ENCODE measurements at places on chromosomes 5 and 9. TPM values are rescaled to one million over a fixed set of nuclear protein-coding genes. Genes with fewer than 3 reads are reported as not detected.

DNA sequence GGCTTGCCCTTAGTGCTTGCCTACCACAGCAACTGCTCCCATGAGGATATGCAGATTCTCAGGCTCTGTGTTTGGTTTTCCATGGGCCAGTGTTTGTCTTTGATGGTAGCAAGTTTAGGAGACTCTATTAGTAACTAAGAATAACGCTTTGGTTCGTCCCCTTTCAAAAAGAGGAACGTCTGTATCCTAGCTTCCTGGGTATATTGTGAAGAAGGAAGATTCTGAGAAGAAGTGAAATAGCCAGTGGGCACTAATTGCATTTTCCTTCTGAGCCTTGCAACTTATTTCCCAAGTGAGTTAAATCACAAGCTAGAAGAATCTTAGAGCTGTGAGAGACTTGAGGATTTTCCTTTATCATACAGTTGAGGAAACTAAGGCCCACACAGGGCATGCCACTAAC, 376.8 kb downstream of the PIK3R1 start:
- H3K4me1 ChIP-seq, result no peaks in the 10 kb centered on the region
- H3K4me3 ChIP-seq, result no peak overlapping the region
- no peaks in the 10 kb centered on the region for H3K36me3 ChIP-seq
- DNase-seq, result no peak
- H3K27ac ChIP-seq, result no peak overlapping the region

DNA sequence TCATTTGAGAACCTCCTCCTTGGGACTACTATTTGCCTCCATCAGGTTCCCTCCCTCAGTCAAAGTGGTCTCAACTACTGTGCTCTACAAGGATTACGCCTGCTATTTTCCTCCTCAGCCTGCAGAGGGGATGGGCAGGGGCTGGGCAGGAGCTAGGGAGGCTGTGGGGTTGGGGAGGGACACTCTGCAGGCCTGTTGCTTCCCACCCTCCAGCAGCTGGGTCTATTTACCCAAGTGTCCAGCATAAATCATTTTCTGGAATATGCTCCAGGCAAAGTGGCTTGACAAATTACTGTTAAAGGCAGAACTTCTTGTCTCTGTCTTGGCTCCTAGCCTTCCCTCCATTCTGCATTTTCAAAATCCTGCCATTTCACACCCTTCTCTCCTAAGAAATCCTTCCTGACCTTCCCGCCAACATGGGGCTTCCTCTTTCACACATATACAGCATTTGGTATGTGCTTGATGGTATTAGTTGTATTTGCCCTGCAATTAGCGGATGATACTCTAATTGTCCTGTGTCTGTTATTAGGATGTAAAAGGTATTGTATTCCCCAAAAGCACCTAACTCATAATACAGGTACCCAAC, 106.7 kb downstream of the EFNA5 start:
- H3K4me3 ChIP-seq, result no peak overlapping the region
- DNase-seq, result no peak
- no peaks in the 10 kb centered on the region for H3K27me3 ChIP-seq
- no peaks in the 10 kb centered on the region for H3K36me3 ChIP-seq
- no peak overlapping the region for H3K27ac ChIP-seq

GRCh38 chr5:145946112-145946861, 9.9 kb downstream of the SH3RF2 start:
- H3K4me1 ChIP-seq, result peaks cover 12% of the 10 kb centered on the region
- no peak overlapping the region for H3K4me3 ChIP-seq
- H3K27me3 ChIP-seq, result no peaks in the 10 kb centered on the region
- H3K27ac ChIP-seq, result no peak overlapping the region
- DNase-seq, result no peak

PTGDS gene
- 77.9 TPM for total RNA-seq

SPATA31D4 gene
- not detected for total RNA-seq

DNA sequence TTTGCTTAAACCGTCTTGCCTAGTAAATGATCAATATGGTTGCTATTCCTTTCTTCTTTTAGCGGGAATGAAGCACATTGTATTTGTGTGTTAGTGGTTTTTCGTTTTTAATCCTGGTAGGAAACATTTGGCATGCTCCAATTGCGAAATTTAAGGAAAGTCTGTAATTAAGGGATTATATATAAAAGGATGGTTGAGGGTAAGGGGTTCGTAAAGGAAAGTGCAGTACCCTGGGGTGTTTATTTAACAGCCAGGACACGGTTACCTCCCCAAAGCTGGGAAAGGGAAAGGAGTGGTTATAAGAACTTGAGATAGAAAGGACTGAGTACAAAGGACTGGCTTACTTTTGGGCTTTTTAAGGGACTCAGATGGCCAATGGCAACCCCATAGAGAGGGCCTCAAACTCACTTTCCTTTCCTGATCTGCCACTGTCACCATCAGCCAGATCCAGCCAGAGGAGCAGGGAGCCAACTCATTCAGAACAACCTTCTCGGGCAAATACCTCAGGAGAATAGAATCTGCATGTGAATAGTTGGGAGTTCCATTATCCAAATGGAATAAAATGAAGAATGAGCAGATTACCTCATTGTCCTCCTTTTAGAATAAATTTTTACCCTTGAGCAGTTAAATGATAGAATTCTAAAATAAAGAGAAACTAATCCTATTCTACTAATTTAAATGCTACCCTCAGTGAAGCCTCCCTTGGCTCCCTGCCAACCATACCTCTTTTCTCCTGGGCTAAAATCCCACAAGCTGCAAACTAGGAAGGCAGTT, 117.7 kb downstream of the SNCAIP start:
- DNase-seq, result no peak
- no peak overlapping the region for H3K27ac ChIP-seq
- no peaks in the 10 kb centered on the region for H3K27me3 ChIP-seq
- H3K4me1 ChIP-seq, result no peaks in the 10 kb centered on the region
- H3K4me3 ChIP-seq, result no peak overlapping the region

GRCh38 chr5:52895075-52895474, 94.1 kb upstream of the ITGA2 start:
- H3K36me3 ChIP-seq, result peaks cover 24% of the 10 kb centered on the region
- no peak overlapping the region for H3K4me3 ChIP-seq
- no peak for DNase-seq
- peaks cover 53% of the 10 kb centered on the region for H3K4me1 ChIP-seq
- H3K27me3 ChIP-seq, result no peaks in the 10 kb centered on the region

- H3K27ac ChIP-seq, result peak overlapping the region; percentile 85
- peaks cover 17% of the 10 kb centered on the region for H3K4me1 ChIP-seq
- H3K36me3 ChIP-seq, result peaks cover 16% of the 10 kb centered on the region
Measured at GRCh38 chr9:111662576-111663300, 1.3 kb downstream of the GNG10 start.

DNA sequence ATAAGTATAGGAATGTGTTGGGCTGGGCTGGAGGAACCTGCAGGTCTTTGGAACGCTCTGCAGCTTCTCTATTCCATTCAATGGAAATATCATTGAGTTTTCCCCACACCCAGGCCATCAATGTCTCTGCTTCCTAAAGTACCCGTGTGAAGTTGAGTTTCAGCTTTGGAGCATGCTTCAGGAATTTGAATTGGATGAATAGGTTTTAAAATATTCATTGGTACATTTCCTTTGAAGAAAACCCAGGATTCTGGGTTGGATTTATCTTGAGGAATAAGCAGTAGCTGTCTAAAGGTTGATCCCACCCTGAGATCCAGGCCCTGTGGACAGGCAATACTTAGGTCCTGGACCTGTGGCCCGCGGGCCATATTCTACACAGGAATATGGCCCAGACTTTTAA, 37.3 kb downstream of the INSYN2B start:
- peaks cover 6% of the 10 kb centered on the region for H3K4me1 ChIP-seq
- DNase-seq, result no peak
- H3K27ac ChIP-seq, result no peak overlapping the region

GRCh38 chr9:107465467-107466451, 23.8 kb downstream of the KLF4 start:
- no peaks in the 10 kb centered on the region for H3K36me3 ChIP-seq
- peak overlapping the region; percentile 50 for H3K27ac ChIP-seq
- peak overlapping the region; percentile 63 for H3K4me3 ChIP-seq
- peaks cover 16% of the 10 kb centered on the region for H3K4me1 ChIP-seq

CRAT gene
- total RNA-seq, result 80.7 TPM

OR1J2 gene
- not detected for total RNA-seq

DNA sequence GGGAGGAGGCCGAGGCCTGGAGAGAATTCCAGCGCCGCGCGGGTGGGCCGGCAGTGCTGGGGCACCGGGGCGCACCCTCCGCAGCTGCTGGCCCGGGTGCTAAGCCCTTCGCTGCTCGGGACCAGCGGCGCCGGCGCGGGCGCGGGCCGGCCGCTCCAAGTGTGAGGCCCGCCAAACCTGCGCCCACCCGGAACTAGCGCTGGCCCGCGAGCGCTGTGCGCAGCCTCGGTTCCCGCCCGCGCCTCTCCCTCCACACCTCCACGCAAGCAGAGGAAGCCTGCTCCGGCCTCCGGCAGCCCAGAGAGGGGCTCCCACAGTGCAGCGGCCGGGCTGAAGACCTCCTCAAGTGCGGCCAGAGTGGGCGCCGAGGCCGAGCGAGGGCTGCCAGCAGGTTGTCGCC, 7.7 kb upstream of the SRFBP1 start:
- no peak overlapping the region for H3K4me3 ChIP-seq
- DNase-seq, result no peak
- no peaks in the 10 kb centered on the region for H3K4me1 ChIP-seq
- H3K36me3 ChIP-seq, result no peaks in the 10 kb centered on the region
- no peaks in the 10 kb centered on the region for H3K27me3 ChIP-seq

DNA sequence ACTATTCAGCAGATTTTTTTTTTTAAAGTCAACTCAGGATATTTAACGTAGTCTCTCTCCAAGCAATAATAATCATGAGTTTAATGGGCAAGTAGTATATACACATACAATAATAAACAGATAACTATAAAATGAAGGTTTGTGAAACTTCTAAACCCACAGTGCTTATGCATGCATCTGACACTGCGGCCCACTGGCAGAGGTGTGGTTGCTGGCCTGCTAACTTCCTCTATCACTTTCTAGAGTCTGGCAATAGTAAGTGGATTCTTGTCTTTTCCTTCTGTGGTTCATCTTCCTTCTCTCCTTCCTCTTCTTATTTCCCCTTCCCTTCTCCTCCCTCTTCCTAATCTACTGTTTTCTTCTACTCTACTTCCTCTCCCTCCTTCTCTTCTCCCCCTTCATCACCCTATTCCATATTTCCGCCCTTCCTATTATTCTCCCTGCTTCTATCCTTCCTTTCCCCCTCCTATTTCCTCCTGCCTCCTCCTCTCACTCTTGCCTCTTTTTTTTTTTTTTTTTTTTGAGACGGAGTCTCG, 18.6 kb upstream of the AGXT2 start:
- H3K4me1 ChIP-seq, result peaks cover 32% of the 10 kb centered on the region
- no peak overlapping the region for H3K27ac ChIP-seq
- H3K27me3 ChIP-seq, result no peaks in the 10 kb centered on the region
- no peak for DNase-seq
- no peaks in the 10 kb centered on the region for H3K36me3 ChIP-seq
- no peak overlapping the region for H3K4me3 ChIP-seq

DNA sequence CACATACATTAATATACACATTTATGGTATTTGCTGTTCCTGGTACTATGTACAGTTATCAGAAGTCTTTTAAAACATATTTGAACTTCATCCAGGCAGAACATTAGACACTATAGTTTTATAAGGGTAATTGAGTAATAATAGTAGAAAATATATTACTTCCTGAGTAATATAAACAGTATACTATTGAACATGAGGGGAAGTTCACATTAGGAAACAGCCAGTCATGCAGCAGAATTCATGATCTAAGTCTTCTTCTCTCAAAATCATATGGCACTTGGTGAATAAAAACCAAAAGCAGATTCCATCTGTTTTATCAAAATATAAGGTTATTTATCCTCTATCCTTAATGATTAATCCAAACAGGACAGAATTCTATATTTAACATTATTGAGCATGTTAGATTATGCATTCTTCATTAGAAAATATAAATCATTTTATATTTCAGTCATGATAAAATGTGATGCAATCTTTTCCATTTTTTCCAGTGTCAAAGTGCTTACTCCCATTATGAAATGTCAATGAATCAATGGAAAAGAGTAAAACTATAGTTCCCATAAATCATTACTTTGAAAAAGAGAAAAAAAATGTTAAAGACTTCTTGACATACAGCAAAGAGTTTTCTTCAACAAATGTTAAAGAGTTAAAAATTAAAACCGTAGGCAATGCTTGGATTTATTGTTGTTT, 584.3 kb upstream of the TUSC1 start:
- no peak overlapping the region for H3K27ac ChIP-seq
- no peak for DNase-seq
- no peaks in the 10 kb centered on the region for H3K36me3 ChIP-seq
- H3K4me3 ChIP-seq, result no peak overlapping the region

TRPM3 gene
- total RNA-seq, result 0.17 TPM

GRCh38 chr9:75616052-75616451, 274.4 kb upstream of the PCSK5 start:
- no peak overlapping the region for H3K27ac ChIP-seq
- no peak for DNase-seq
- no peaks in the 10 kb centered on the region for H3K36me3 ChIP-seq
- no peaks in the 10 kb centered on the region for H3K27me3 ChIP-seq
- H3K4me3 ChIP-seq, result no peak overlapping the region
